ENCODE measurements at places on chromosomes 5 and 9.

- DNase-seq = no peak
Measured at GRCh38 chr5:132471151-132471907, 19.2 kb downstream of the IRF1 start.

DNA sequence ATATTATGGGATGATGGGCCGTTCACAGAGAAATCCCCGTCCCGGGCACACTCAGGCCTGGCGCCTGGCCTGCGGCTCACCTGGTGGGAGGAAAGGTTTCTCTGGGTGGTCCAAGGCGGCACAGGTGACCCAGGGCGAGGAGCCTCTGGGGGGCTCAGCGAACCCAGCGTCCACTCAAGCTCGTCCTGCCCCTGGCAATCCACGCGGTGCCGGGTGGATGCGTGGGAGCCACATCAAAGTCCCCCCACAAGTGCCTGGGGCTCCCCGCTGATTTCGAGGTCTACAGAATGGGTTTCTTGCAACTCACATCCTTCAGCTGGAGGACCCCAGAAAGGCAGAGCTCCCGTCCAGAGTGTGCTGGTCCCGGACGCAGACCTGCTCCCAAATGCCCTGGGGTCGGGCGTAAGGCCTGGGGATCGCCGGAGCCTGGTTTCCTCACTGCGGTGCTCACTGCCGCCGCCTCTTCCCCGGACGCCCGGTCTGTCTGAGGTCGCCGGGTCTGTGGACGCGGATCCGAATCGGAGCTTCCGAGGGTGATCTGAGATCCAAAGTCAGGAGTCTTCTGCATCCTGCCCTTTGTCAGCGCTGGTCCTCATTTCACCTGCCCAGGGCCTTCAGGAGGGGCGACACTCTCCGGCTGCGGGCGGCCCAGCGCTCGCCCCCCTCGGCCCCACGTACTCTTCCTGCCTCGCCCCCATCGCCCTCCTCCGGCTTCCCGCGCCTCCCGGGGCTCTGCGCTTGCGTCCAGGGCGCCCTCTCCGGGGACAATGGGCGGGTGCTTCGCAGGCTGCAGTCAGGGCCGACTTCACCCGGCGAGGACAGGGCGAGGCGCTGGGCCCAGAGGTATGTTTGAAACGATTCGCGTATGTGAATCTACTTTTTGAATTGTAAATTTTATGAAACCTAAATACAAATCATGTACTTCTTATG lies 20.0 kb upstream of the RUFY1 start:
- DNase-seq = peak; percentile 14

DNA sequence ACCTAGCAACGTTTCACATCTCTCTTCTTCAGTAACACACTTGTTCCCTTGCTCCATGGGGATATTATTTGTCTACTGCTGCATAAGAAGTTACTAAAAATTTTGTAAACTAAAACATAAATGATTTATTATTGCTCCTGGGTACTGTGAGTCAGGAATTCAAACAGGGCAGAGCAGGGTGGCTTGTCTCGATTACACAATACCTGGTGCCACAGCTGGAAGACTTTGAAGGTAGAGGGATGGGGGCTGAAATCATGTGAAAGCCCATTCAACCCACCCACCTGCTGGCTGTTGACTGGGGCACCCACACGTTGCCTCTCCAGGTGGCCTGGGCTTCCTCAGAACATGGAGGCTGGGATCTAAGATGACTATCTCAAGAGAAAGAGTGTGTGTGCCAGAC lies 213.2 kb downstream of the ESM1 start:
- no peak for DNase-seq

GRCh38 chr5:6328173-6328572 lies 50.2 kb downstream of the MED10 start:
- DNase-seq = peak; percentile 2

DNA sequence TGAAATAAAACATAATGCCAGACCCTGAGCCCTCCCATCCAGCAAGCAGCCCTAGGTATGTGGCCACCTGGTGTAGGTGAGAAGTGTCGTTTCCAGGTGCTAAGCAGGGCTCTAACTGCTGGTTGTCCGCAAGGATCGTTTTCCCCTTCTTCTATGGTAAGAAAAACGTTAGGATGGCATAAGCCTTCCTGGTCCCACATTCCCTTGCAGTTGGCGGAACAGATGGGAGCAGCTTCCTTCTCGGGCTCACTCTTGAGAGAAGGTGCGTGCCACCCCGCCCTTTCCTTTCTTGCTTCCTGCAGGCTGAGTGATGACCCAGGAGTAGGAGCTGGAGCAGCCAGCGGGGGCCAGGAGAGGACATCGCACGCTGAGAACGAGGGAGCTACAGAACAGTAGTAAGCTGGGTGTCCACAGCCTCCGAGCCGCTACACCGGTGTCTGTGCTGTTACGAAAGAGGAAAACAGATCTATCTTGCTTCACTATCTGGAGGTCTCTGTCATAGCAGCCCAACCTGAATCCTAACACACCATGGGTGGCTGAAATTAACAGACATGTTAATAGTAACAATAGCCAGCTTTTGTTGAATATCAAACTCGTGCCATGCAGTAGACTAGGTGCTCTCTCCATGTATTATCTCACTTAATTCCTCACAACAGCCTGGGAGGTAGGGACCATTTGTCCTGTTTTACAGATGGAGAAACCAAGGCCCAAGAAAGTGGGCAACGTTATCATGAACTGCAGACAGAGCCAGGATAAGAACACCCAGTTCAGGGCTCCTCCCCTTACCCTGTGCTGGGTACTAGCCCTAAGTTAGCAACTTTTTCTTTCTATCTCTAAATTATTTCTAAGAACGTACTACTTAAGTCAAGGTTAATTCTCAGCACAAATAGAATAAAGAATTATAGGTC lies 139.8 kb downstream of the COL23A1 start:
- DNase-seq = no peak

GRCh38 chr5:142115937-142116614 lies 7.5 kb downstream of the NDFIP1 start:
- DNase-seq = no peak

DNA sequence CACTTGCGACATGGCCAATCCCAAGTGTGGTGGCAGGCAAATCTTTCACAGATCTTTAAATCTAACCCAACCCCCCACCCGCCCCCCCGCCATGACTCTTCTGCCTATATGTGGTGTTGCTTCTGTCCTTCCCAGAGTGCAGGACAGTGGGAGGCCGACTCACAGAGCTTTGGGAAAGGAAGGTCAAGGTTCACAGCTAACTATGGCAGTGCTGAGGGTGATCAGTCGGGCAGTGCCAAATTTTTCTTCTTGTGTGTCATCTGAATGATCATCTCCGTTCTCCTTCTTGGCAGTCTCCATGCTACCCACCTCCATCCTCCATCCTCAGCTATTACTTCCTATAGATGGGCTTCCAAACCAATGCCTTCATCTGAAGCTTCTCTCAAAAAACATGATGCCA lies 129.0 kb upstream of the NFIB start:
- no peak for DNase-seq

DNA sequence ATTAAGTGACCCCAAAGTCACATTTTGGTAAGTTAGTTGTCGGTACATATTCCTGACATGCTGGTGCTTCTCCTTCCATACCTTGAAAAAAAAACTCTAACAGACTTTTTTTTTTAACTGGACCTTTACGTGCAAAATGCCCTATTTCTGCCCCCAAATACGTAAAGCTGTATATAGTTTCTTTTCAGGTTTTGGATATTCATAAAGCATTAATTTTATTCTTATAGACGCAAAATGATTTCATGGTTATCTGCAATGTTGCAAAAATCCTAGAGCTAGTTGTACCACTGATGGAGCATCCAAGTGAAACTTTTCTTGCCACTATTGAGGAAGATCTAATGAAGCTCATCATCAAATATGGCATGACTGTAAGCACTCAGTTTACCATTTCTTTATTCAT lies 167.6 kb downstream of the NIPBL start:
- DNase-seq = no peak

GRCh38 chr5:79416499-79416898 lies 97.4 kb downstream of the HOMER1 start:
- DNase-seq = no peak

DNA sequence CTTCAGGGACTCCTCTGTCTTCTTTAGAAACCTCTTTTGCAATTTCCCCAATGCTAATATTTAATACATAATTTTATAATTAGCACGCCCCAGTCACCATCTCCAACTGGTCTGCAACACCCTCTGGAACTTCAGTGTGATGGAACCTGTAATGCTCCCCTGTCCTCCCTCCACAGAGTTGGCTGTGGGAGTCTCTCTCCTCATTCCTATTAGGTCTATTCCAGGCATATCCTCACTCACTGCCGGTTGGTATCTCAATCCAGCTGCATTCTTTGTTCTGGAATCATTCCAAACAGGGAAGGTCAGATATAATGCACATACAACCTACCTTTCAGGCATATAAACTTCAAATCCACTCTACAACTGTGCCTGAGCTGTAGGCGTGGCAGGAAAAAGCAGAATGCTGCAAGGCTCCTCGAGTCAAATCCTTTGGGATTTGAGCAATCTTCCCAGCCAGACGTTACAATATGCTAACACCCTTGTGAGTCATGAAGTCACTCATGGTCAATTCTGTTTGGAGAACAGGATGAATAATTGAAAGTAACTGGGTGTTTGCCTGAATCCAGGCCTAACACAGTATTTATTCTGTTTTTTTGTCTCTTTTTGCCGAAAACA lies 293.8 kb downstream of the CWC27 start:
- no peak for DNase-seq

DNA sequence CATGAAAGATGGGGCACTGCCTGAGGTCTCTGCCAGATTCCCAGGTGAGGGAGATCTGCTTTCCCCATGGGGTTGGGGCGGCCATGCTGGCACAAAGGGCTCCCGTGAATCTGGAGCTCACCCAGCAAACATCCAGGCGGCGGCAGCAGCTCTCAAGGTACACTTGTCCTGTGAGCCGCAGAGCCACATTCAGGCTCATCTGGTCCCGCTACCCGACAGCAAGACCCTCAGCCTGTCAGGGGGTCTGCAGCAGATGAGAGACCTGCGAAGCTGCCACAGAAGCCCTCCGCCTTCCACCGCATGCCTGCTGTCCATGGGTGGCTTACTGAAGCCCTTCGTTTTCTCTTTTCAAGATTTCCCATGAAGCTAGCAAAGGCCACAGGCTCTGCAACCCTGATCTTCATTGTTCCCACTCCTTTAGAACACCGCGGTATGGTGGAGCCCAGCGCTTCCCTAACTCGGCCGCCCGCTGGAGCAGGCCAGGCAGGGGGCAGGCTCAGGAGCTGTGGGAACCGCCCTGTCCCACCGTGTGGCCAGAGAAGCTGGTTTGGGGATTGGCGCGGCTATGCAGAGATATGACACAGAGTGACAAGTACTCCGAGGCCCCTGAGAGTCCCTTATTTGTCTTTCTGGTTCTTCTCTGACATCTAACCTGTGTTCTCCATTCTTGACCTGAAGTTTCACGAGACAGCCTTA lies 8.8 kb downstream of the LRRC14B start:
- DNase-seq = no peak

DNA sequence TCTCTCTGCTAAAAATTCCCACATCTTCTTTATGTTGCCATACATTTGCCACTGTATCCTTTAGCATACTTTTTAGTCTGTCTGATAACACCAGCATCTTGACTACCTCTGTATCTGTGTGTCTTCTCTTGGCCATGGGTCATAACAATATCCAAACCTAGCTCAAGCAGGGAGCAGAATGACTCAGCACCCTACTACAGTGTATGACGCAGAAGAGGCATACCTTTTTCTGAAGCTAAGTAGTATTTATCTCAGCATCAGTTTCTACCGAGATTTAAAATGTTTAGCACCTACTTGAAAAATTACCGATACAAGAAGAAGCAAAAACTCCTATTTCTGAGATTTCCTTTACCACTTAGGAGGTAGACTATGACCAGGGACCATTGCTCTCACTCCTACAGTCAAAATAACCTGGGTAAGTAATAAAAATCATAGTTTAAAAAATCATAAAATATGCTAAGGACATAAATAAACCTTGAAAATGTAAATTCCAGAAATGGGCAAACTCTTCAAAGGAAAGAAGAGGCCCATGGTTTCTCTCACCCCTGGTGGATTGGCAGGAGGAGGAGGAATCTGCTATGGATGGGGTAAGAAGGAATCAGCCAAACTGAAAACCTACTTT lies 286.5 kb downstream of the MAST4 start:
- DNase-seq = no peak

GRCh38 chr5:74476819-74477453 lies 163.6 kb downstream of the ENC1 start:
- DNase-seq = no peak

- DNase-seq = no peak
Measured at GRCh38 chr5:173327948-173328843, at the start of gene STC2. Gene STC2 (minus strand): TSS chr5:173328414. CDS start chr5:173328193, 221 bp downstream.

GRCh38 chr5:149760854-149761187 lies 30.7 kb downstream of the PPARGC1B start:
- DNase-seq = no peak

DNA sequence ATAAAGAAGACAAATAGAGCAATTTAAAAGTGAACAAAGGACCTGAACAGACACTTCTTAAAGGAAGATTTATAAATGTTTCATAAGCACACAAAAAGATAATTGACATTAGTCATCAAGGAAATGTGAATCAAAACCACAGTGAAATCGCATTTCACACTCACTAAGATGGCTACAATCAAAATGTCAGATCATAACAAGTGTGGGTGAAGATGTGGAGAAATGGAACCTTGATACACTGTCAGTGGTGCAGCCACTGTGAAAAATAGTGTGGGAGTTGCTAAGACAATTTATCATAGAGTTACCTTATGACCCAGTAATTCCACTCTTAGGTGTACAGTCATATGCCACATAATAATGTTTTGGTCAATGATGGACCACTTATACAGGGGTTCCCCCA lies 54.5 kb upstream of the HTR4 start:
- no peak for DNase-seq

- no peak for DNase-seq
Measured at GRCh38 chr5:150062216-150062922, 24.0 kb downstream of the CSF1R start.

DNA sequence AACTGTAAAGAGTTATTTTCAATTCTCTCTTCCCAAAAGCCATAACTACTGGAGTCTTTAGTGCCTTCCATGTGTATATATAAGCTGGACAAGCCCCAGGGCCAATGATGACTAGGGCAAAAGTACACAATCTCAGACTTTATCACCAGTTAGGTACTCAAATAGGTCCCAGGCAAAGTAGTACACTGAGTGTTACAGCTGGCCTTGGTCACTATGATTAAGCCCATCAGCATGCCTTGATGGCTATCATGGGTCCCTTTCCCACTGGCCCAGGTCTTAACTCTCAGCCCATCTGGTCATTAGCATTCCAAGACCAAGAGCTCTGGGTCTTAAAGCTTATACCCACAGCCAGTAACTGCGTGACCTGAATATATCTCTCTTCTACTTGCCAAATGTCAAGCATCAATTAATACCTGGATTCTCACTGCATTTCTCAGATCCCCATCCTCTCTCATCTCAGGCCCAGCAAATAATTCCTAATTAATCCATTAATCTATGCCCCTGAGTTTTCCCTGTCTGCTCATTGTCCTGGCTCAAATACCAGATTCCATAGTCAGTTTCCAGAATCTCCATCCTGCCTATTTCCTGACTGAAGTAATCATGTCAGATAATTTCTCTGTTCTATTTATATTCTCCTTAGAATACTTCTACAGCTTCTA lies 62.3 kb downstream of the NR6A1 start:
- DNase-seq = no peak

Data from stimulated activated CD4-positive, alpha-beta T cell treated with anti-CD3 and anti-CD28 coated beads, TNF-alpha, amount 100 ng/mL, for 24 hours (primary cell).